ENCODE measurements at places on chromosomes 12 and 14.

GRCh38 chr14:102096569-102097188 is 9.8 kb upstream of the HSP90AA1 start:
- peak; percentile 42 for DNase-seq

DNA sequence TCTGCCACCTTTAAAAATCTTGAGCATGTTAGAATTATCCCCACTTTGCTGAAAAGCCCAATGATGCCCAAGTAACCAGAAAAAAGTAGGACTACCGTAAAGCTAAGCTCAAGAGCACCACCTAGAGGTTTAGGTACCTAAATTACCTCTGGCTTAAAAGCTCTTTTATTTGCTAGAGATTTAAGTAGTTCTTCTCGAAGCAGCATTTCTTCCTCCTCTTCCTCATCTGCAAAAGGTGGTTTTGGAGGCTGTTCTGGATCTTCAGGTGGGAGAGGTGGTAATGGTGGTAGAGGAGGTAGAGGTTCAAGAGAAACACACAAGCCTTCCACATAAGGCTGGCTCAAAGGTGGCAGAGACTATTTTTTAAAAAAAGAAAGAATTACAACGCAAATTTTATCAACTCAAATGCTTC is 26.9 kb downstream of the ZFC3H1 start:
- DNase-seq = peak; percentile 45

- DNase-seq = no peak
These were observed 14.4 kb upstream of the MLXIP start for GRCh38 chr12:122064025-122064777.

DNA sequence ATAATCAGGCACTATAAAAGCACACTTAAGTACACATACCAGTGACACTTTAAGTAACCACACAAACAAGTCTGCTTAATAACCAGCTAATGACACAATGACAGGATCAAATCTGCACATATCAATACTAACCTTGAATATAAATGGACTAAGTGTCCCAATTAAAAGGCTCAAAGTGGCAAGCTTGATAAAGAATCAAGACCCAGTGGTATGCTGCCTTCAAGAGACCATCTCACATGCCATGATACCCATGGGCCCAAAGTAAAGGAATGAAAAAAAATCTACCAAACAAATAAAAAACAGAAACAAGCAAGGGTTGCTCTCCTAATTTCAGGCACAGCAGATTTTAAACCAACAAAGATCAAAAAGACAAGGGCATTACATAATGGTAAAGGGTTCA is 470.4 kb downstream of the TRHDE start:
- DNase-seq = no peak

- DNase-seq = no peak
These were observed 514.2 kb upstream of the TMEM132C start for GRCh38 chr12:127752802-127753201.

DNA sequence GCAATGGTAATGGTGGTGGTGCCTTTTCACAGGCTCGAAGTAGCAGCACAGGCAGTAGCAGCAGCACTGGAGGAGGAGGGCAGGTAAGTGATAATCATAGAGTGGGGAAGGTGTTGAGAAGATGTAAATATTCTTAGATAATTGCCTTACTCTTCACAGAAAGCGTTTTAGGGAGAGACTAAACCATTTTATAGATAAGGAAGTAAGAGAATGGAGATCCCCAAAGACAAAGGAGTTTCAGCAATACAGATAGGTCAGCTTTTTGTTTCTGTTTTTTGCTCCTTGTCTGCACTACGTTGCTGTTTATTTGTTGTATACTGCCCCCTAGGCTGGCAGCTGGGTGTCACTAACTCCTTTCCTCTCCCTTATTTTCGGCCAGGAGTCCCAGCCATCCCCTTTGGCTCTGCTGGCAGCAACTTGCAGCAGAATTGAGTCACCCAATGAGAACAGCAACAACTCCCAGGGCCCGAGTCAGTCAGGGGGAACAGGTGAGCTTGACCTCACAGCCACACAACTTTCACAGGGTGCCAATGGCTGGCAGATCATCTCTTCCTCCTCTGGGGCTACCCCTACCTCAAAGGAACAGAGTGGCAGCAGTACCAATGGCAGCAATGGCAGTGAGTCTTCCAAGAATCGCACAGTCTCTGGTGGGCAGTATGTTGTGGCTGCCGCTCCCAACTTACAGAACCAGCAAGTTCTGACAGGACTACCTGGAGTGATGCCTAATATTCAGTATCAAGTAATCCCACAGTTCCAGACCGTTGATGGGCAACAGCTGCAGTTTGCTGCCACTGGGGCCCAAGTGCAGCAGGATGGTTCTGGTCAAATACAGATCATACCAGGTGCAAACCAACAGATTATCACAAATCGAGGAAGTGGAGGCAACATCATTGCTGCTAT is 2.0 kb downstream of the SP1 start:
- peak; percentile 47 for DNase-seq

DNA sequence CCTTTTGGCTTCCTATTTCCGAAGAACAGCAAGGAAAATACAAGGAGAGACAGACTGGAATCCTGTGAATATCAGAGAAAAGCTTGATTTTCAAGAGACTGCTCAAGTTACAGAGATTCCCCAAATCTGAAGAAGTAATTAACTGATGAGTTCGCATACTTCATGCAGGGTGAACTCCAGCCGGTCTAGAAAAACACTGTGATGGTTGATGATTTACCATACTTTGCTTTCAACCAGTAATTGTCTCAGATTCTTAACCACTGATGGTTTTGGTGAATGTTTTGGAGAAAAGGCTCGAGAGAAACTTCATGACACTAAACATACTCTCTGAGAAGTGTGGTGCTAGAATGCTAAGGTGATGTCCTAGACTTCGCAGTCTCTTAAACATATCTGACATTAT is 4.4 kb upstream of the PLXNC1 start:
- no peak for DNase-seq
